Immature natural killer cell (primary cell): ENCODE measurements at places on chromosomes 6 and 20. TPM values are rescaled to one million over a fixed set of nuclear protein-coding genes. Genes with fewer than 3 reads are reported as not detected.

DNA sequence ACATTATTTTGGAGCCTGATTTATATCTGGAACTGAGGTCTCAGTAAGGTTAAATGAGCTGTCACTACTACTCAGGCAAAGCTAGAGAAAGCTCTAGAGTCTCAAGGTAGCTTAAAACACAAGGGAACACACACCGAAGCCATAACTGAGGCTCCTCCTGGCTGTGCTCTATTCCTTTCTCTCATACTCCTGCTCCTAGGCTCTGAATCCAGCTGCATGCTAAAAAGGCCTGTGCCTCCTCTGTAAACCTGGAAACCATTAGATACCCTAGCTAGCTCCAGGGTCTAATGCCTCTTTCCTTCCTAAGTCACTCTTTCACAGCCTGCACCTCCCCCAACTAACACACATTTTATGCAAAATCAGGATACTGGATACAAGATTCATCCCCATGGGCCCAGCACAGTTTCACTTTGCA is 17.1 kb downstream of the RIPOR2 start:
- peaks cover 98% of the 10 kb centered on the region for H3K4me1 ChIP-seq
- no peaks in the 10 kb centered on the region for H3K27me3 ChIP-seq
- H3K27ac ChIP-seq, result peak overlapping the region; percentile 90
- H3K36me3 ChIP-seq, result no peaks in the 10 kb centered on the region
- H3K4me3 ChIP-seq, result peak overlapping the region; percentile 77

- no peak overlapping the region for H3K27ac ChIP-seq
- no peaks in the 10 kb centered on the region for H3K27me3 ChIP-seq
- H3K4me1 ChIP-seq, result no peaks in the 10 kb centered on the region
- no peak for DNase-seq
- H3K36me3 ChIP-seq, result peaks cover 31% of the 10 kb centered on the region
These were observed 25.4 kb downstream of the FBXO9 start for GRCh38 chr6:53090576-53090975.

GRCh38 chr6:161100072-161100471 is 108.5 kb downstream of the MAP3K4 start:
- H3K4me3 ChIP-seq, result no peak overlapping the region
- peaks cover 32% of the 10 kb centered on the region for H3K36me3 ChIP-seq
- DNase-seq, result no peak

DNA sequence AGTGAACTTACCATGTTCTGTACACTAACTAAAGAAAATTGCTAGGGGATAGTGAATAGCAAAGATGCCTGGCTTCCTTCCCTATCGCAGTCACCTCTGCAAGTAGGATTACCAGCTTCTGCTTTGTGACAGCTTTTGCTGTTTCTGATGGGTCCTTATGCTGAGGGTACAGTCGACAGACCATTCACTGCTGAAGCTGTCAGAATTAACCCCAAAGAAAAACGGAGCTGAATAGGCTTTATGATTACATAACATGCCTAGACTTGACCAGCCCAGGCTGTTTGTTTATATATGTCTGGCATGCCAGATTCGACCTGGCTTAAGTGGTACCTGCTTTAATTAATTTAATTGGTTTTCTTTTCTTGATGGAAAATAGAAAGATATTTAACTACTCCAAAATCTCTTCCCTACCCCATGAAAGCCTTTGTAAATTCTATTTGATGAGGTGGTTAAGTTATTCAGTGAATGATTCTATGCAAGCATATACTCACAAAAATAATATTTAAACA is 21.7 kb upstream of the PRELID3B start:
- H3K36me3 ChIP-seq, result no peaks in the 10 kb centered on the region
- H3K4me1 ChIP-seq, result no peaks in the 10 kb centered on the region
- no peak overlapping the region for H3K4me3 ChIP-seq
- no peak for DNase-seq

Gene BMP5
- polyA plus RNA-seq, result not detected

Gene GATA5
- polyA plus RNA-seq, result not detected
